ENCODE measurements at places on chromosomes 12 and 14.

DNA sequence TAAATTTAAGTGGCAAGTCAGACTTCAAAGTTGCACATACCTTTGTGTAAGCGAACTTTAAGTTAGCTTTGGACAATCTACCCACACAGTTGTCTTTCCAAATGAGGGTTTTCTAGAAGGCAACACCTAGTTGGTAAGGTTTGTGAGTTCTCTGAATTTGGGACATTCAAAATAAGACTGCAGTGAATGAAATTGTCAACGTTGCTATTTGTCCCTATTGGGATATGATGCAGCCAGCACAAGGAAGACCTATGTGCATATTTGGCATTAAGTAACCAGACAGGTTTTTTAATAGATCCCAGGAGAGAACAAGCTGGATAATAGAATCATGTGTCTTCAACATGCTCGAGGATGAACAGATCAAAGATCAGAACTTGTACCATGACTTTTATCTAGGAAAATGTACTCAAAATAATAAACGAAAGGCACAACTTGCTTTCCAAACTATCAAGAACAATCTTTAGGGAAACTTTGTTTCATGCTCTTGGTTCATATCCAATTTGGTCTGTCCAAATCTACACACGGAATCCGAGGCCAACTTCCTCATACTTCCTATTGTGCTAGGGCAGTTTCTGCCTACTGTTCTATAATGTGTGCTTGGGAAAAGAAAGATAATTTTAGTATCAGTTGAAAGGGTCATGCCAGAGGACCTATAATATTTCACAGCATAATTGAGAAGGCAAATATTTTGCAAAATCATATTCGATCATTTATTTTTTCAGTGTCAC is 284.2 kb upstream of the SOX5 start:
- no peak for DNase-seq

DNA sequence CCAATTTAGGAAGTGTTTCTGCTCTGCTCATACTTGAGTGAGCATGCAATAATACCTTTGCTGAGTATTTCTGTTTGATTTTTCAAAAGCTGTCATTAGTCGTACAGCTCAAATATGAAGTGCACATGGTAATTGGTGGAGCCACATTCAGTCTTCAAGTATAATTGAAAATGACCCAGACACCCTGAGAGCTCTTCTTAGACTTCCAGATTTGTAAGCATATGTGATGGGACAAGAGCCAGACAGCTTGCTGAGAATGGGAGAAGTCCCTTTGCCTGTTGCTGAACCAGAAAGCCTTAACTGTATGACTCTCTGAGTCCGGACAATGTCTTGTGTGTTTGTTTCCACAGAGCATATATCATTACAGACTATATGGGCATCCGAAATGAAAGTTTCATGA is 307.3 kb downstream of the TMEM117 start:
- DNase-seq: no peak

DNA sequence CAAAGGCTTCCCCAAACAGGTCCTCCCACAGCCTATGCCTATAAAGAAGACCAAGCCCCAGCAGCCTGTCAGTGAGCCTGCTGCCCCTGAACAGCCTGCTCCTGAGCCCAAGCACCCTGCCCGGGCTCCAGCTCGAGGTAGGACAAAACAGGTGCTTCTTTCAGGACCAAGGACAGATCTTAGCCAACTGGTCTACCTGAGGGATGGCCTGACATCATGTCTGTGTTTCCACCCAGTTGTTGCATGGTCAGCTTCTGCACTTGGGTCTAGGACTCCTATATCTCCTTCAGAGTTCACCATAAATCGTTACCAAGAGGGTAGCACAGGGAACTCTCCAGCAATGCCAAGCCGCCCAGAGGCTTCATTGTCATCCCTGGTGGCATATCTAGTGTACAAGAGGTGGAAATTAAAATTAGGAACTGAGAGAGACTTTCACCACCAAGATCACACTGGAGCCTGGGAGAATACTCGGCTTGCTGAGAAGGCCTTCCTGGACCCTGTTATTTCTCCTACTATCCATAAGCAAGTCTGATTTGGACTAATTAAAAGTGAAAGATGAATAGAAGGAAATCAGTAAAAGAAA is 38.2 kb upstream of the OAS1 start:
- no peak for DNase-seq

GRCh38 chr14:99468081-99468480 is 12.6 kb downstream of the SETD3 start:
- DNase-seq: no peak

DNA sequence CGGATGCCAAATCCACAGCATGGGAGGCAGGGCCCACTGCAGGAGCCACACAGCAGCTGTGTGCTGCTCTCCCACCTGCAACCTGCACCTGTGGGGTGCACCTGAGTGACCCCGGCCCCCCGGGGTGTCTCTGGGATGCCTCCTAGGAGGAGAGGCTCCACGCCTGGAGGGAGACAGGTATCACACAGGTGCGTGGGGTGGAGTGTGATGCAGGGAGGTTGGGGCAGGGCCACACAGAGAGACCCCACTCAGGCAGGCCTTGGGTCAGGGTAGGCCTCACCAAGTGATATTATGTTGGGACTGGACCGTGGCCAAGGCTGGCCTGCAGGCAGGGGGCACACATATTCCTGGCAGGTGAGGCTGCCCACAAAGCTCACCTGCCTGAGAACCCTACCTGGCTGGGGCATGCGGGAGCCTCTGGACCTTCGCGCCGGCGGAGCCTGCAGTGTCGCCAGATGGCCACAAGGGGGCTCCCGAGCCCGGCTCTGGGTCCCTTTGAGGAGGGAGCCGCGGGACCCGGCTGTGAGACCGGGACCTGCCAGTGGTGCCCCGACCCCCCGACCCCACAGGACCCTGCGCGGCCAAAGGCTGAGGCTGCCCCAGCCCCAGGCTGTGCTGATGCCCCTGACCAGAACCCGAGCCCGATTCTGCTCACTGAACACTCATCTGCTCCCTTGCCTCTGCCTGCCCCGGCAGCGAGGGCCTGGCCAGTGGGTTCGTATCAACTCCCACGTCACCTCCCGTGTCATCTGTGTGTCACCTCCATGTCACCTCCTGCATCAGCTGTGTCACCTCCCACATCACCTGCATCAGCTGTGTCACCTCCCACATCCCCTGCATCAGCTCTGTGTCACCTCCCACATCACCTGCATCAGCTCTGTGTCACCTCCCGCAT is 11.4 kb downstream of the TMEM121 start:
- DNase-seq: peak; percentile 90

DNA sequence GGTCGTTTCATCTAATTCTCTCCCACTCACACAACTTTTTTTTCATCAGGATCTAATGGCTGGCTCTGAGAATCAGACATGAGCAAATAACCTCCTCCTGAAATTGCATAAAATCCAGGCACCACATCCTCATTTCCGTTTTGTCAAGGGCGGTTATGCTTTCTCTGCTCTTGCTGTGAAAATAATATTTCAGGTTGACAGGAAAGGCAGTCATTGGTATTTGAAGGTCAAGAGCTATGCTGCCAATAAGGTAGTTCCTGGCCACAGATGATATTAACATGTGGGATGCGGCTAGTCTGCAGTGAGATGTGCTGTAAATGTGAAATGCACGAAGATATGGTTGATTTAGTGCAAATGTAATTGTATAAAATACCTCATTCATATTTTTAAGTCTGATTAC is 870.2 kb upstream of the TMEM132C start:
- no peak for DNase-seq

- no peak for DNase-seq
Measured at GRCh38 chr14:103127356-103127755, 4.1 kb downstream of the TNFAIP2 start.

GRCh38 chr12:65877836-65878235 is 53.6 kb downstream of the HMGA2 start:
- no peak for DNase-seq

DNA sequence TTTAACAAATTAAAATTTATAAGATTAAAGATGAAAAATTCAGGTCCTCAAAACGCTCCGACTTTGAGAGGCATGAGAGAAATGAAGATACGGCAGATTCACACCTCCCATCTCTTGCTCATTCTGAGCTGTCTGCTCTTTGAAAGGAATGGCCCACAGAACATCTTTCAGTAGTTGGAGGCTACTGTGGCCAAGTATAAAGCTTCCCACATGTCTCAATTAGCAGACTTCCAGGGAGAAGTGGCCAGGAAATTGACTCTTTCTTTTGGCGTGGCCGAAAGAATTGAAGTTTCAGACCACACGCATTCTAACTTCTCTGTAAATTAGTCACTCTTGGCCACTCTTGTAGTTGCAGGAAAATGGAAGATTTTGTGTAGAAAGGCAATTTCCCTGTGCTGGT is 129.2 kb downstream of the DIP2B start:
- no peak for DNase-seq

- DNase-seq: peak; percentile 53
Measured at GRCh38 chr12:34210183-34210582, 187.9 kb downstream of the ALG10 start.

DNA sequence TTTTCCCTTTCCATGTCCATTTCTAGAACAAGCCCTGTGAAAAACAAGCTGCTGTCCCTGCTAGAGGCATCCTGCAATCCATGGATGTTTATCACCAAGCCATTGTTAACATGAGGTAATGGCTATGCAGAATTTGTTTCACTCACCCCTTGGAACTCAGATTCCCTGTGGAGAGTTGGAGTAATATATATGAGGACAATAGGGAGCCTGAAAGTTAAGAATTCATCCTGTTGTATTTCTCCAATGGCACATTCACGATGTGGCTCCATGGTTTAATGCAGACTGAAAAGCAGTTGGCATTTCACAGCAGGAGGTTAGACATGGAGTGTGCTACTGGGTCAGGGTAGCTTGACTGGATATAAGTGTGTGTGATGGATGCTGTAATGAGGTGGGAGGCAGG is 32.4 kb downstream of the GPR65 start:
- DNase-seq: no peak

- peak; percentile 91 for DNase-seq
Measured at GRCh38 chr14:76386944-76387782, 11.2 kb downstream of the ESRRB start.
